ENCODE measurements at places on chromosomes 7 and 10.
A peak's percentile ranks its signal among the peaks of the same experiment; 100 is the strongest.

DNA sequence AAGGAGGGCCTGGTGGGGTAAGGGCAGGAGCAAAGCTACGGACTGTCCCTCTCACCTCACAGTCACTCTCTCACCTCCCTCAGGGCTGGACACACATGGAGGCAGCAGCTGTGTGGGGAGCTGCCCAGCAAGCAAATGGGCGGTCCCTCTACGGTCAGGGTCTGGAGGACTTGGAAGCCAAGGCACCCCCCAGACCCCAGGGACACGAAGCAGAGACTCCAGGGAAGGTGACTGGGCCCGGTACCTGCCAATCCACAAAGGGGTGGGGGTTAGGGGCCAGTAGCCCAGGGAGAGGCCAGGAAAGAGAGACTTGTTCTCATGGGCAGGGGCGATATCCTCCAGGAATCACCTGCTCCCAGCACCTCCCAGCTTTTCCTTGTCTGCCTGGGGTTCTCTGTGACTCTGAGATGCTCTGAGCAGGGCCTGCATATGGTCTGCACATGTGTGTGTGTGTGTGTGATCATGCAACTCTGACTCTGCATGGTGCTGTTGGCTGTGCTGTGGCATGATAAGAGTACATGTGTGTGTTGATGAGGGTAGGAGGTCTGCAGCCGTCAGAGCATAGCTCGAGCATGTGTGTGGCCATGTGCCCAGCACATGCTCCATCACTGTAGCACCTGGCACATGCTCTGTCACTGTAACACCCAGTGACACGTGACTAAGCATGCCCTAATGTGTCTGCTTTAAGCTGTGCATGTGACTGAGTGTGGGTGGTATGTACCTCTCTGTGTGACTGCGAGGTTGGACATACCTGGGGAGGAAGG lies 4.6 kb upstream of the LDB3 start:
- peak; percentile 48 for DNase-seq

- DNase-seq = no peak
Measured at GRCh38 chr7:81013083-81013817, 94.4 kb upstream of the SEMA3C start.

- DNase-seq = no peak
Measured at GRCh38 chr10:60816628-60817397, 38.5 kb downstream of the CDK1 start.

DNA sequence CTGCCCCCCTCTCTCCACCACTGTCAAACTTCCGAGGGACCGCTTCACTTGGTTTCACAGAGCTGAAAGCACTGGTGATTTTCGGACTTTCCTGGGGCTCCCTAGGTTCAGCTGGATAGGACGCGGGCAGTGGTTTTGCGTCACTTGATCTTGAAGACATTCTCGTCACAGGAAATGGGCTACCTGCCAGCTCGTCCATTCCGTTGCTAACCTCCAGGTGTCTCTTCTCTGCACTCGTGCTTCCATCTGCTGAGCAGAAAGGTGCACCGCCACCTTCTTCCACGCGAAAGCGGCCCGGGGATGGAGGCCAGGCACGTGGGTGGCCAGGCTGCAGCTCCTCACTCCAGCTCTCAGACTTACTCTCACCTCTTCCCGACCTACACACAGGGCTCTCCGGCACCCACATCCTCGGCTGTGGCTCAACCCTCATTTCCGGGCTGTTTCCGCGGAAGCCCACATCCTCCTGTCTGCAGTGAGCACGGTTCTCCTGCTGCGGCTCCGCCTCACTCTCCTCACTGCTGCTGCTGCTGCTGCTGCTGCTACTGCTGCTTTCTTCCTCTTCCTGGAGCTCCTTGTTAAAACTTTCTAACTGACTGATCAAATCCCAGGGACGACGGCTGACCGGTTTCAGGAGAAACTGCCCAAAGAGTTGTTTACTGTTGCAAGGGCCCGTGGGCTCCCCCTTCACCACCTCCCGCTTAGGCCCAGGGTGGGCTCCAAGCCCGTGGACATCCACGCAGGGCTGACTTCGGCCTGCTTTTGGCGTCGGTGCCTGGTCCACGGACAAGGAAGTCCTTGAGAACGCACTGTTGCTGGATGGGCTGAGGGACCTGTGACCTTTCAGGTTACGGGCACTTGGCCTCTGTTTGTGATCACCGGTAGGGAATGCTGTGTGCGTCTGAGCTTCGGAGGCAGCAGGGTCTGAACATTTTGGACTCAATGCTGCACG lies 32.1 kb downstream of the JCAD start:
- DNase-seq = peak; percentile 63

- no peak for DNase-seq
Measured at GRCh38 chr10:111455776-111456426, 379.1 kb downstream of the ADRA2A start.

GRCh38 chr10:132834891-132835847 lies 49.2 kb upstream of the NKX6-2 start:
- DNase-seq = no peak

GRCh38 chr10:125553091-125553490 lies 129.9 kb downstream of the TEX36 start:
- DNase-seq = no peak

DNA sequence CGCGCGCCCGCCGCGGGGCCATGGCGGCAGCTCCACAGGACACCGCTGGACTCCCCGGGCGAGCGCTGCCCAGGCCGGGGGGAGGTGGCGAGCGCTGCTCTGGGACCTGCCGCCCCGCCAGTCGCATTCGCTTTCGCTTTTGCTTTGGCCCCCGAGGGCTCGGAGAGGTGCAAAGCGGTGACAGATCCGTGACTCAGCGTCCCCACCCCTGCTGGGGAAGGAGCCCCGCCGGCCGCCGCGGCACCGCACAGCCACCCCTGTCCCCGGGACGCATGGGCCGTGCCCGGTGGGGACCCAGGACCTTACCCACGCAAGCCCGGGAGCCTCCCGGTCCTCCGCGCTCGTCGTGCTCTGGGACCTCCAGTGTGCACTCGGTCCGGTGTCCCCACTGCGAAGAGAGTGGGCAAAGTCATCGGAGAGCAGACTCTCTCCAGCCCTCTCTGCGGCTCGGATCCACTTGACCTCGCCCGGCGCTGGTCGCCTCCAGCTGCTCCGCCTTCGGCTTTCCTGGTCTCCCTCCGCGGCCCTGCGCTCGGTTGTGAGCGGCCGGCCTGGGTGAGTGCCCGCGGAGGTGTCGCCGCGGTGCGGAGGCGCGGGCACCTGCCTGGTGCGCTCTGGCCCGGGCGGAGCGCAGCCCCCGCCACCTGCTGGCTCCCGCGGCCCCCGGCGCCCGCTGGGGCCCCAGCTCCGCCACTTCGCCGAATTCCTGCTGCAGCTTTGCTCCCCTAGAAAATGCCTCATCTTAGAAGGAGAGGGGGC lies at the start of gene IL15RA:
Gene IL15RA (minus strand): TSS at position 73 of the 759 bp plus-strand sequence. CDS start 51 bp downstream, at position 22.
- peak; percentile 83 for DNase-seq

- DNase-seq = peak; percentile 77
Measured at GRCh38 chr7:32154797-32155196, 84.6 kb upstream of the PDE1C start.

- DNase-seq = no peak
Measured at GRCh38 chr10:93269281-93269680, 195.6 kb downstream of the CYP26A1 start.

DNA sequence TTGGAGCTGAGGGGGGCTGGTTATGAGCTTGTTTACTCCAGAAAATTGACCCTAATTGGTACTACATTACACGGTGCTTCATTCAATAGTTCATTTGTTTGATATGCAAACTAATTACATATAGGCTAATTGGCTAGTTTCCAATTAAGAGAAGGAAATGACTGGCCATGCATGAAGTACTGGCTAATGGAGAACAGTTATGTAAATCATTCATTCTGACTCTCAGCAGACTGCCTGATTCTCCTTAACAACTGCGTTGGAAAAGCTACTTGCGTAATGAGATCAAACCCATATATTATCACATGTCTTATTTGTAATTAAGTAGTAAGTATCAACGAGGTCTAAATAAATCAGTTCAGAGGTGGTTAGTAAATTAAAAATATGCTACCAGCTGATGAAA lies 81.8 kb upstream of the CTTNBP2 start:
- no peak for DNase-seq

DNA sequence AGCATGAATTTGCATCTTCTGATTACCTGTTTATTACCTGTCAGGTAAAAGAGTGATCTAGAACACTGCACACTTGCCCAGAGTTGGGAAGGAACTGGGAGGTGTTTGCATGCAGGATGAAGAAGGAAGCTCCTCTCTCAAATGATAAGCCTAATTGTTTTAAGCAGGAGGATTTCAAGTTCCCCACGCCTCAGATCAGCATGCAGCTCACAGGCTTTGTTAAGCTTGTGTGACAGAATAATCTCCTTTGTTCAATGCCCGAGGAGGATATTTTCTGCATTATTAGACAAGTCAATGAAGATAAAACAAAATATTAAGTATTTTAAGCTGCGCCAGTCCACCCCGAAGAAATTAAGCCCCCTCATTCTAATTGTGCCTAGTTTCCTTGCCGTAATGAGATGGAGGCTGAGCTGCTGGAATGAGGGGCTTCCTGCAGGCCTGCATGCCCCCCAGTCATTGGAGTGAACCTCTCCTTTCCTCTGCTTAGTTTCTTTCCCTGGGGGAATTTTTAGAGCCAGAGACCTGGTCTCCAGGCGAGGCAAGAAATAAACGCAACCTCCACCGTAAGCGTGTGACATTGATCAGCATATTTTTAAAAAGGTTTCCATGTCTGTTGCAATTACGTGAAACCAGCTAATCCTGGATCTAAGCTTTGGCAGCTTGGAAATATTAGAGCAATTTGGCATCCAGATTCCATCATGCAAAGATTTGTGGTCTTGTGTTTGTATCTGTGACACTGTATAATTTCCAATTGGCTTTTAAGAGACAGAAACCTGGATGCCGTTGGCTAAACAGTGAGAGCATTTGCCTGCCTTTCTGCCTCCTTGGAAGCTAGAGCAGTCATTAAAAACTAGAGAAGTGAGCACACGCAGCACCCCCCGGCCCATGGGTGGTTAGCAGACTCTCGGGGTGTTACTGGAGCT lies 376.0 kb downstream of the GALNT17 start:
- DNase-seq = no peak

DNA sequence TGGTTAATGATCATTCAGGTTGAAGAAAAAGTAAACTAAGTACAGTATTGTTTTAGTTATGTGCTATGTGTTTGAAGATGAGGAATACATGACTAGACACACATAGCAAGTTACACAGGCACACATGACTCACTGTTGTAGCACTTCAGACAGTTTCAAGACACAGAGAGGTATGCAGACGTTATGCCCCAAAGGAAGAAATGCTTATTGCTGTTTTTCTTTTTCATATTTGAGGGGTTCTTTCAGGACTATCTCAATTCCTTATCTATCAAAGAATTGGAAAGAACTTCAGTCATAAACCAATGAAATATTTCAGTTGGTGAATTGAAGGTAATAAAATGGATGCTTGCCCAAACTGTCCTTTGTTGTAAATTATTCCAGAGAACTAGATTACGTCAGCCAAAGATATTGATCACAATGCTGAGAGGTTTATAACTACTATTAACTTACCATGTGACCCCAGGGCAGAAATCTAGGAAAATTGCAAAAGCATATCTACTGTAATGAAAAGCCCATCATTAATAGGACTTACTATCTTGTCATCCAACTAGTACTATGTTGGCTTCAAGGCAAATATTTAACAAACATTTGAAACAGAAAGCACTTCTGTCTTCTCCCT lies 61.2 kb upstream of the CAPZA2 start:
- no peak for DNase-seq

DNA sequence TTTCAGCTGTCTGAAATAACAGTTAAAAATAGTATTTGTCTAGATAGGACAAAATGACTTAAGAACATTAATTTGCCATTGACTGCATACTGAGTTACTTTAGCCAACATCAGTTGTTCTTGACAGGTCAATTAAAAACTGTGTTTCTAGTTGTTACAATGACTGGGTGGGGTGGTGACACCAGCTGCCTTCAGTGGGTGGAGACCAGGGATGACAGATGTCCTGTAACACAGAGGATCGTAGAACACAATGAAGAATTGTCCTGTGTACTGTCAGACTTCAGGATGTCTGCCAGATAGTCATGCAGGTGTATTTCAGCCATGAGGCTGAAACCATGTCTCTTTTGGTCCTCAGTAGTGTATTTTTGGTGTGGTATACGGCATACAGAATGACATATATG lies 24.4 kb downstream of the TRUB1 start:
- DNase-seq = no peak

DNA sequence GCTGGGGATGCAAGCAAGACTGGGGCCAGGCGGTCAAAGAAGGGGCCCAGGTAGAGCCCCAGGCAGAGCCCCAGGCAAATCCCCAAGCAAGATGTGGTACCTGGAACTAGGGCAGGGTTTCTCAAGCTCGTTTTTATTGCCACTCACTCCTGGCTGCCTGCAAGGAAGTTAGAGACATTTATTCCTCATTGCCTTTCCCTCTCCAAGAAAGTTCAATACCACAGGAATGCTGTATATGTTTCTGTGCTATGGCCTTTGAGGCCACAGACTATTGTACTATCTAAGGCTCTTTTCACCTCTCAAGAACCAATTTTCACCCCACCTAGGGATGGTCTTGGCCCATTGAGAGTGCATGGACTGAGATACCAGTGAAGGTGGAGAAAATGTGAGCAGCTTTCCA lies 71.3 kb downstream of the TACC2 start:
- no peak for DNase-seq

- DNase-seq = no peak
Measured at GRCh38 chr7:12450615-12451014, 47.0 kb upstream of the VWDE start.

DNA sequence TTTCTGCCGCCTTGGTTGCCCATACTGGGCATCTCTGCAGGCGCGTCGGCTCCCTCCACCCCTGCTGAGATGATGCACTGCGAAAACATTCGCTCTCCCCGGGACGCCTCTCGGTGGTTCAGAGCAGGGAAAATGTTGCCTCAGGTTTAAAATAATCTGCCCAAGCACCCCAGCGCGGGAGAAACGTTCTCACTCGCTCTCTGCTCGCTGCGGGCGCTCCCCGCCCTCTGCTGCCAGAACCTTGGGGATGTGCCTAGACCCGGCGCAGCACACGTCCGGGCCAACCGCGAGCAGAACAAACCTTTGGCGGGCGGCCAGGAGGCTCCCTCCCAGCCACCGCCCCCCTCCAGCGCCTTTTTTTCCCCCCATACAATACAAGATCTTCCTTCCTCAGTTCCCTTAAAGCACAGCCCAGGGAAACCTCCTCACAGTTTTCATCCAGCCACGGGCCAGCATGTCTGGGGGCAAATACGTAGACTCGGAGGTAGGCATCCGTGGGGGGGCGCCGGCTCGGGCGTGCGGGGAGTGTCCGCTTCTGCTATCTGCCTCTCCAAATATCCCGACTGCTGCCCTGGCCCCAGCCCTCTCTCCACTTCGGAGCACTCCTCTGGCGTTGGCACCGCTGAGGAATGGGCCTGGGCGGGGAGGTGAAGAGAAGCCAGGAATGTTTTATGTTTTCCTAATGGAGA lies at the start of gene CAV1:
Gene CAV1 (plus strand): TSS at position 428 of the 689 bp plus-strand sequence. CDS start 27 bp downstream, at position 455.
- peak; percentile 91 for DNase-seq
